KG1 (cell line): ENCODE measurements at places on chromosomes 1 and 21.

GRCh38 chr1:247638781-247639180 lies 33.4 kb downstream of the OR2G3 start:
- DNase-seq: no peak

- DNase-seq: no peak
Observed at GRCh38 chr1:198330982-198331615, 174.3 kb downstream of the NEK7 start.

- peak; percentile 75 for DNase-seq
Observed at GRCh38 chr1:9717193-9718005, 65.9 kb downstream of the PIK3CD start.

GRCh38 chr1:226717256-226717909 lies 21.7 kb downstream of the ITPKB start:
- peak; percentile 61 for DNase-seq

DNA sequence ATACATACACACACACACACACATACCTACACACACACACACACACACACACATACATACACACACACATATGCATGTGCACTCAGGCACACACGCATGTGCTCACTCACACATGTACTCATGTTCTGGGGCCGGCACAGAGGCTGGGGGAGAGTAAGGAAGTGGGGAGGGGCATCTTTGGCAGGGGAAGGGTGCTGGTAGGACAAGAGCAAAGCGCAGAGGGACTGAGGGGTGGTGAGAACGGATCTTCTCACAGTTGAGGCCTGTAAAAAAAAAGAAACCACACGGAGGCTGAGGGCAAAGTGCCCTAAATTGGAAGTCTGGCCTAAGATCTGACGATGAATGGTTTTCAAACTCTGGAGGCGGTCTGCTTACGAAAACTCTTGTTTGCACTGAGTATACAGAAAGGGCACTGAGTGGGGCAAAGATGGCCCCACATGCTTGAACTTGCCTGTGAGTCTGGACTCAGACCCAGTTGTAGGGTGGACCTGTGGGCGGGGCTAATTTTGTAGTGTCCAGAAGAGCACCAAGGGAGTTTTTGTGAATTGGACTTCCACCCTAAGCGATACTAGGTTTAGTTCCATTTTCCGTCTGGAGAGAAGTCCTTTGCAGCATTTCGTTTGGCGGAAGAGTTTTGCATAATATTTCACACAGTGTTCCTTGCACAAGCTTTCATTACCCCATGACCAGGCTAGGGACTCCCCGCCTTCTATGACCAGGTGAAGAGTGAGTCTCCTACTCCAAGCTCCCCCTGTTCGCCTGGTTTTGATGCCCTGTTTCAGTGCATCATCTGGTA lies 79.3 kb upstream of the LYST start:
- DNase-seq: no peak

DNA sequence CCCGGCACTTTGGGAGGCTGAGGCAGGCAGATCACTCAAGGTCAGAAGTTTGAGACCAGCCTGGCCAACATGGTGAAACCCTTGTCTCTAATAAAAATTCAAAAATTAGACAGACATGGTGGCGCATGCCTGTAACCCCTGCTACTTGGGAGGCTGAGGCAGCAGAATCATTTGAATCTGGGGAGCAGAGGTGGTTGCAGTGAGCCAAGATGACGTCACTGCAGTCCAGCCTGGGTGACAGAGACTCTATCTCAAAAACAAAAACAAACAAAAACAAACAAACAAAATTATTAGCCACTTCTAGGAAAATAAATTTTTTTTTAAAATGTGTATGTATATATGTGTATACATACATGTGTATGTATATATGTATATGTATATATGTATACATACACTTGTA lies 320.3 kb upstream of the ADGRL4 start:
- no peak for DNase-seq

- DNase-seq: no peak
Observed at GRCh38 chr1:205296154-205296553, 25.4 kb downstream of the NUAK2 start.

DNA sequence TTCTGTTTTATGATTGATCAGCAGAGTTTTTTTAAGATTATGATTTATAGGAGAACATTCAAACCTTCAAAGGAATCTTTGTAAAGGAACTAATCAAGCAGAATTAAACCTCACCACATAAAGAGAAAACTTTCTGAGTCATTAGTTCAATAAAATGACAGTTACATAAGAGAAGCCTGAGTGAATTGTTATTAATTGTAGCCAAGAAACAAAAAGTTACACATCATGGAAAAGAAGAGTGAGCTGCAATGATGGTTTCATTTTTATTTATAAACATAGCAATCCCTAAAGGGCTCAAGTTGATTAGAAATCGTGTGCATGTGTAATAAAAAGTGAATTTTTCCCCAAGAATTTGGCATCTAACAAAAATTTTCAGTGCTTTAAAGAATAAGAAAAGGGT lies 731.4 kb downstream of the LTN1 start:
- DNase-seq: no peak

- no peak for DNase-seq
Observed at GRCh38 chr1:26005434-26006105, 7.7 kb upstream of the PAFAH2 start.

- DNase-seq: no peak
Observed at GRCh38 chr1:186768906-186769305, 59.8 kb upstream of the PLA2G4A start.

DNA sequence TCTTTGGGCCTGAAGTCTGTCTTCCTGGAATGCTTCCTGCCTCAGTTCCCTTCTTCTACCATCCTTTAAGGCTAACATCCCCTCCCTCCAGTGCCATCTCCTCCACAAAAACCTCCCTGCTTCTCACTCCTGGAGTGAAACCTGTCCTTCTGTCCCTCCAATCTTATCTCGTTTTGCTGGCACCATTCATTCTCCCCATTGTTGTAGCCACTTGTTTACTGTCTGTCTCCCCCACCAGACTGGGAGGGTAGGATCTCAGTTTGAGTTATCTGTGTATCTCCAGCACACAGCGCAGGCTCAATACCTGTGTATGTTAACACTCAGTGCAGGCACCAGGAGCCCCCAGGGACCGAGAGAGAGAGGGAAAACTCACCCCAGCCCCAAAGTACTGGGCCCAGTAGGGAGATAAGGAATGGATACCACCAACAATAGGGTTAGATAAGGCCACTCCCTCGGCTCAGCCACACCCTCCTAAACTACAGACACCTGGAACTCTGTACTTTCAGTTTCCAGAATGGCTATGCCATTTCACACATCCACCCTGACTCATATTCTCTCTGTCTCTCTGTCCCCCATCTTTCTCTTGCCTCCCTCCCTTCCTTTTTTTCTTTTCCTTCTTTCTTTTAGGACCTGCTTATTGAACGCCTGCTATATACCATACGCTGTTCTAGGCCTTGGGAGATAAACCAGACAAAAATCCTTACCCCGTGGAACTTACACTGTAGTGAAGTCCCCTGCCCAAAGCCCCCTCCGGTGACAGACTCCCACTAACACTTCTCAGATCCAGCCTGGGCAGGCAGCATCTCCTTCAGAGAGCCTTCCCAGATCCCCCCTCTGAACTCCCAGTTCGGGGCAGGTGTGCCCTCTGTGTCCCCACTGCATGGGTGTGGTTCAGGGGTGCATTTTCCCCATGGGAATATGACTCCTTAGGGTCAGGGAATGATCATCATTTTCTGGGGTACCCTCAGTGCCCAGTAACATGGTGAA lies 3.3 kb upstream of the SSBP3 start:
- no peak for DNase-seq

- DNase-seq: no peak
Observed at GRCh38 chr1:17200756-17201155, 4.2 kb upstream of the PADI1 start.

- DNase-seq: no peak
Observed at GRCh38 chr1:218683242-218683641, 338.1 kb downstream of the TGFB2 start.

DNA sequence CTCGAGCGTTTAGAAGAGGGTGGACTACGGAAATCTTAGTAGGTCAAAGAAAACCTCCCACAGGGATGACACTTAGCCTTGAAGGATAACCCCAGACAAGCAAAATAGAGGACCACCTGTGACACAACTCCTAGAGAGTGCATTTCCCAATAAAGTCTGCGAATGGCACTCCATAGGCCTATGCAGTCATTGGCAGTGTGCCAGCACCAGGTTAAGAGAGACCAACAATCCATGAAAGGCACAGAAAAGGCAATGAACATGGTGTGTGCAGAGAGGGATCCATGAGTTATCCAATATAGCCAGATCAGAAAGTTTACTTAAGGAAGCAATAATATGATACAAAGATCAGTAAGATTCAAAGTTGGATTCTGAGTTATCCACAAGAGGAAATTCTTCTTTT lies 45.2 kb upstream of the FMO2 start:
- no peak for DNase-seq

DNA sequence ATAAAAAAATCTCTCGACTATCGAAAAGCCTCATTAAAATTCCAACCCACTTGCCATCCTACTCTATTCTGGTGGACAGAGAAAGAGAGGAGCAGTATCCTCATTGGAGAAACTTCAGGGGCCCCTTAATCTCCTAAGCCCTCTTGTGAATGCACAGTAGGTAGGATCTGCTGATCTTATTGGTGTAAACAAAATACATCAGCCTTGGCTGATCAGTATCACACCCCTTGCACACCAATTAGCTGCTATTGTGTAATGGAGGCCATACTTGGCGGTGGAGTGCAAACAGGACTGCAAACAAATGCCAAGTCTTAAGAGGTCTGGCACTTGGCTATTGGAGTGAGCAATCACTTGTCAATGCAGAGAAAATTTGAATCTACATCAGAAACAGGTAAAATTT lies 15.7 kb downstream of the VCAM1 start:
- no peak for DNase-seq

GRCh38 chr1:27773826-27774445 lies 917 bp downstream of the STX12 start:
- DNase-seq: no peak

GRCh38 chr1:109331113-109331512 lies 24.3 kb upstream of the MYBPHL start:
- no peak for DNase-seq

DNA sequence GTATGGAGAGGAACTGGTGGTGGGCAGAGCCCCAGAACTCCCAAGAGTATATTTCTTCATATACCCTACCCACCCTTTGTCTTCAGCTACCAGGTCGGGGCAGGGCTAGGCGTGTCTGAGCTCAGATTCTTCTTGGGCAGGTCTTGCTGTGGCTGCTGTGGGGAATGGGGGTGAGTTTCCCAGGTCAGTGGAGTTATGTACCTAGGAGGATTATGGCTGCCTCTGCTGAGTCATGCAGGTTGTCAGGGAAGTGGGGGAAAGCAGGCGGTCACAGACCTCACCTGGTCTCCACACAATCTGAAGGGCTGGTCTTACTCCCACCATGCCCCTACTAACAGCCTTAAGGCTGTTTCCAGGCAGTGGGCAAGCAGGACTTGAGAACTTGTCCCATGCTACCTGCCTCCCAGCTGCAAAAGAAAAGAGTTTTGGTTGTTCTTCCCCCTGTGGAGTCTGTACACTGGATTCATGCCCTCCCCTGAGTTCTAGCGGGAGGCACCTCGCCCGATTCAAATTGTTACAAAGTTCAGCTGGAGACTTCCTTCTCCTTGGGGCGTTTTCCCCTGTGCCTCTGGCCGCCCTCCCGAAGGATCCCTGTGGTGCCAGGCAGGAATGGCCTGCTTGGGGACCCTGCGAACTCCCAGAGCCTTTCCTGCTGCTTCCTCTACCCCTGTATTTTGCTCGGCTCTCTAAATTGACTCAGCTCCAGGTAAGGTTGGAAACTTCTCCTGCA lies 58.6 kb downstream of the NPHS2 start:
- no peak for DNase-seq

GRCh38 chr1:215971793-215972441 lies 404.8 kb downstream of the KCTD3 start:
- DNase-seq: no peak

- DNase-seq: peak; percentile 8
Observed at GRCh38 chr1:22075718-22076117, 23.2 kb downstream of the CDC42 start.

- no peak for DNase-seq
Observed at GRCh38 chr1:209815931-209816341, 10.0 kb upstream of the IRF6 start.

GRCh38 chr1:25049190-25049589 lies 119.1 kb upstream of the RUNX3 start:
- DNase-seq: no peak

- no peak for DNase-seq
Observed at GRCh38 chr1:165851034-165851658, 23.7 kb downstream of the UCK2 start.

DNA sequence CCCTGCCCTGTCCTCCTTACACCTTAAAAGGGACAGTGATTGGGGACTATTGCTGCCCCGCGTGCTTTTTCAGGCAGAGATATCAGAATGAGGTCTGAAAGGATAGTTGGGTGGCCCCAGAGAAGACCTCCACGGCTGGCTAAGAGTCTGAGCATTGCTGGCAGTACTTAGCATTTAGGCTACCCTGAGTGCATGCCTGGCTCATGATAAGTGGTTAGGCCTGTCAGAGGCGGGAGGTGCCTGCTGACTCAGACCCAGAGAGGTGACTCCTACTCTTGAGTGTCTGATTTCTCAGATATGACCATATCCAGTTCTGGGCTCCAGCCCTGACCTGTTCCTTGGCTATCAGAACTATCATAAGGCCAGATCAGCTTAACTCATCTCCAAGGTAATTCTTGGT lies 213.7 kb downstream of the PBX1 start:
- DNase-seq: no peak

DNA sequence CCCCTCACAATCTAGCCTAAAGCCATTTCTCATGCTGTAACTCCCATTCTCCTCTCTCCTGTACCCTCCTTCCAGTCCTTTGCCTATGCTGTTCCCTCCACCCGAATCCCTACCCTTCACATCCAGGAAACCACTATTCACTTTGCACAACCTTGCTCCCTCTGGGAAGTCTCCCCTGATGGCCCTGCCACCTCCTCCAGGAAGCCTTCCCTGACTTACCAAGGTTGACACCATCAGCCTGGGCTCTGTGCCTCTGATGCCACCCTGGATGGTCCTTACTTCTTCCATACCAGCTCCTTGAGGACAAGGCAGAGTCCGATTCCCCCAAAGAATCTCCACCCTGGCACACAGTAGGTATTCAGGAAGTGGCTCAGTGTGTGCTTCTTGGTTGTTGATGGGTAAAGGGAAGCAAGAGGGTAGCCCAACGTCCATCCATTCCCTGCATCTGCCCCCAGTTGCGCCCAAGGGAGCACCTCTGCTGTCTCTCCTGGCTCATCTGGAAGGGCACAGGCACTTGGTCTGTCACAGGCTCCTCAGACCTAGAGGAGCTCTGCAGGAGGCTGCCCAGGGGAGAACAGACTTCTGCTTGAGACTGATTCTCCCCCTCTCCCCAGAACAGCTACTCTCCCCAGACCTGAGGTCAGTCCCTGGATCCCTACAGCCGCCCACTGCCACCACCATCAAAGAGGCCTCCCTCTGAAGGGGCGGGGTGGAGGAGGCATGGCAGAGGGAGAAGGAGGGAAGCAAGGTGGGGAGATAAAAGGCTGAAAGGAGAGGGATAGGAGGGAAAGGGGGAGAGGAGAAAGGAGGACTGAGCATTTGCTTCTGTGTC lies 36.1 kb upstream of the ZC3H12A start:
- no peak for DNase-seq

- DNase-seq: no peak
Observed at GRCh38 chr1:27554759-27555699, 48.9 kb downstream of the AHDC1 start.

GRCh38 chr1:160519642-160520435 lies 3.2 kb downstream of the SLAMF6 start:
- DNase-seq: no peak

GRCh38 chr1:204463125-204464060 lies 31.2 kb downstream of the PIK3C2B start:
- DNase-seq: no peak

- DNase-seq: no peak
Observed at GRCh38 chr1:226360106-226360746, 47.7 kb downstream of the PARP1 start.
